ENCODE measurements at places on chromosomes 4 and X. TPM values are rescaled to one million over a fixed set of nuclear protein-coding genes. Genes with fewer than 3 reads are reported as not detected.

DNA sequence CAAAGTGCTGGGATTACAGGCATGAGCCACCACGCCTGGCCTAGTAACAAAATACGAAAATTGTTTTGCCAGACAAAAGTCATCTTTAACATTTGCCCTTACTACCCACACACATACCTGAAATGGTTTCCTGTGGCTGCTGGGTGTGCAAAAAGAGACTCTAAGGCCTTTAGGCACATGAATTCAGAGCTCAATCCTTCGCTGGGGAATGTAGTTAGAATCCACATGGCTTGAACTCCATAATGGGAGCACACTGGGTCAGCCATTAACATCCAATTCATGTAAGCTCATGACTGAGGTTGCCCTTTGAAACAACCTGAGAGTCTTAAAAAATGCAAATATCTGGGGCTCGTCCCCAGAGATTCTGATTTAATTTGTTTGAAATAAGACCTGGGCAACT is 87.8 kb downstream of the HPGD start:
- DNase-seq, result no peak
- no peak overlapping the region for H3K4me3 ChIP-seq
- peaks cover 27% of the 10 kb centered on the region for H3K4me1 ChIP-seq

GLRA2 gene
- total RNA-seq, result not detected

DNA sequence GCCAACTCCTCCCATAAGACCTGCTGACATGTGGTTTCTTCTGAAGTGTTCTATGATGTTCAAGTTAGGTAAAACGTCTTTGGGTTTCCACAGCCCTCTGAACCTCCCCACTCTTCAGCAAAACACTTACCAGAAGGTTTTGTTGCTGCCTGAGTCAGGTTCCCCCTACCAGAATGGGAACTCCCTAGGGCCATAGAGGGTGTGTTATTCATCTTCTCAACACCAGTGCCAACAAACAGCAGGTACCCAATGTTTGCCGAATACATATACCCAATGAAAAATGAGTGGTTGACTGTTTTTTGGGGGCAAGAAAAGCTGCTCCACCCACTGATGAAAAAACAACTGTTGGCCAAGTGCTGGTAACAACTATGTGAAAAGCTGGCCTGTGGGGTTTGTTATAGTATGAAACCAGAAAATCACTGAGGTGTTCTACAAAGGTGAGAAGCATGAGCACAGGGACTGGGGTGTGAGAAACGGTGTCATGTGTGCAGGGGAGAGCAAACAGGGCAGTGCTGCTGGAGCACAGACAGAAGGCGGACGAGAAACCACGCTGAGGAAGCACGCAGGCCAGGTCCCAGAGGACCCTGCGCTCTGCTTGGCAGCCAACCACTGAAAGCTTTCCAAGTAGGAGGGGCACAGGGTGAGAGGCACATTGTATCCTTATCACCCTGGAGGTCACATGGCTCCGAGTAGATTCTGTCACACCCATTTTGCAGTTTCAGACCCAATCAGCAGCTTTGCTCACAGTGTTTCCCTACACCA is 28.8 kb downstream of the ATP8A1 start:
- H3K4me1 ChIP-seq, result no peaks in the 10 kb centered on the region
- no peaks in the 10 kb centered on the region for H3K36me3 ChIP-seq
- H3K27me3 ChIP-seq, result peaks cover 10% of the 10 kb centered on the region
- H3K27ac ChIP-seq, result no peak overlapping the region
- no peak for DNase-seq

IRF2 gene
- total RNA-seq, result 13.2 TPM

DNA sequence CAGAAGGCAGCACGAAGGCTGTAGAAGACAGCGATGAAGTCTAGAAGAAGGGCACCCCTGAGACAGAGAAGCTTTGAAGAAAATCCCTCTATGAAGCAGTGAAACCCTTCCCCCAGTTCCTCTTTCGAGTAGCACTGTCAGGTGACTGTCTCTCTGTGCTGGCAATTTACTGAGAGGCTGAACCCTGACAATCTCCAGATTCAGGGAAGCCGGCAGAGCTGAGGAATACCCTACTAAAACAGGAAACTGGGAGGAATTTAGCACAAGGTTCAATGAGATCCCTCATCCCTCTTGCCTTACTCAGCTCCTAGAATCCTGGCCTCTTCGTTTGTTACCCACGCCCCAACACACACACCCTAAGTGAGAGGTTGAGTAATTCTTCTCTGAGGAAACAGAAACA is 239.7 kb upstream of the NOCT start:
- no peak overlapping the region for H3K27ac ChIP-seq
- H3K36me3 ChIP-seq, result no peaks in the 10 kb centered on the region
- no peaks in the 10 kb centered on the region for H3K27me3 ChIP-seq
- H3K4me1 ChIP-seq, result peaks cover 6% of the 10 kb centered on the region
- H3K4me3 ChIP-seq, result no peak overlapping the region

DNA sequence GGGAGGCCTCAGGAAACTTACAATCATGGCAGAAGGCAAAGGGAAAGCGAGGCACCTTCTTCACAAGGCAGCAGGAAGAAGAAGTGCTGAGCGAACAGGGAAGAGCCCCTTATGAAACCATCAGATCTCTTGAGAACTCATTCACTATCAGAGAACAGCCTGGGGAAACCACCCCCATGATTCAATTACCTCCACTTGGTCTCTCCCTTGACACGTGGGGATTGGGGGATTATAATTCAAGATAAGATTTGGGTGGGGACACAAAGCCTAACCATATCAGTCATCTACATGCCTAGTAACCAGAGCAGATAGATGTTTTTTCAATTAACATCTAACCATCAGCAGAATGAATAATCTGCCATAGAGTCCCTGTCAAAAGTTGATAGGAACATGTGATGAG is 30.4 kb downstream of the FAM13A start:
- no peaks in the 10 kb centered on the region for H3K27me3 ChIP-seq
- no peak overlapping the region for H3K27ac ChIP-seq
- peaks cover 4% of the 10 kb centered on the region for H3K4me1 ChIP-seq
- no peak overlapping the region for H3K4me3 ChIP-seq

DNA sequence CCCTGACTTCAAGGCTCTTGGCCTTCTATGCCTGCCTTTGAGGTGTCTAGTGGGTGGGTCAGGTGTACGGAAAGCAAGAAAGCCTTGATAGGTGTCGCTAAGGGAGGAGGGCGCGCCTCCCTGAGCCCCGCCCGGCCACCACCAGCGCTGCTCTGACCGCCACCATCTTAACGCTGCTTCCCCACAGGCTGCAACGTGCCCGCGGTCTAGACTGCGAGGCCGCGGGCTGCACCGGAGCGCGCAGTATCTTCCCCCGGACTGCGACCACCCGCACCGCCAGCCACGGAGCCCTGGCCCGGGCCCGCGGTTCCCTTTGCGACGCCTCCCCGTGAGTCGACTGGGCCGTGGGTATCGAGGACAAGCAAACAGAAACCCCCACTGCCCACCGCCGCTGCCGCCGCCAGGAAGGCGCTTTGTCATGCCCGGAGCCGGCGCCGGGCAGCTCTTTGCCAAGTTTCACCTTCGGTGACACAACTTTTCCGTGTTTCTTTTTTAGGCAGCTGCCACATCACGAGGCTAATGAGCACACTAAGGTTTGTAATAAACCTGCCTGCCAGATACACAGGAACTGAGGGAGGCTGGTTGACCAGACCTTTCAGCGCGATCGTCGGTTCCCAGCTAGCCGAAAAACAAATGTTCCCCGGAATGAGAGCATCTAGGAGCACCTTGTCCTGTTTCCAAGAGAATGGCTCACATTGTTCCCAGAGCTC is 335.8 kb upstream of the F9 start:
- H3K4me1 ChIP-seq, result no peaks in the 10 kb centered on the region
- peaks cover 22% of the 10 kb centered on the region for H3K27me3 ChIP-seq
- no peaks in the 10 kb centered on the region for H3K36me3 ChIP-seq
- no peak for DNase-seq
- H3K4me3 ChIP-seq, result peak overlapping the region; percentile 23
- H3K27ac ChIP-seq, result no peak overlapping the region

DNA sequence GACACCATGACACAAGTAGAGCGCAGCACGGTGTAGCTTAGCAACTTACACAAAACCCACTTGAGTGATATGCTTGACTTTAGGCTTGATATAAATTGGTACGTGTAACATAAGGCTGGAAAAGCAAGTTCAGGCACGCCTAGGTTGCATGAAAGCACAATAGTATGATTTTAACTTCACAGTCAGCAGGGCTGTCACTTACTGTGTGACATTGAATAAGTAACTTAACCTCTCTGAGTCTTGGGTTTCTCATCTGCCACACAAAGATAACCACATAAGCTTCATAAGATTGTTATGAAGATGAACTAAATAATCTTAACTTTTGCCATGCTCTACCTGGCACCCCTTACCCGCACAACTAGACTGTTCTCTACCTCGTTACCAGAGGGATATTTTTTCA is 9.5 kb downstream of the SRD5A3 start:
- no peak for DNase-seq
- H3K4me3 ChIP-seq, result no peak overlapping the region
- H3K27me3 ChIP-seq, result no peaks in the 10 kb centered on the region
- peaks cover 32% of the 10 kb centered on the region for H3K4me1 ChIP-seq
- peaks cover 12% of the 10 kb centered on the region for H3K36me3 ChIP-seq

CDX4 gene
- not detected for total RNA-seq

PRDM5 gene
- 10.6 TPM for total RNA-seq

- H3K36me3 ChIP-seq, result peaks cover 9% of the 10 kb centered on the region
- peaks cover 14% of the 10 kb centered on the region for H3K4me1 ChIP-seq
- no peak for DNase-seq
- no peak overlapping the region for H3K27ac ChIP-seq
- H3K4me3 ChIP-seq, result no peak overlapping the region
These were observed 192.4 kb upstream of the NEIL3 start for GRCh38 chr4:177117256-177117655.

- H3K36me3 ChIP-seq, result peaks cover 3% of the 10 kb centered on the region
These were observed 53.9 kb upstream of the EPGN start for GRCh38 chr4:74254386-74254785.

RAB39B gene
- total RNA-seq, result 3.1 TPM

DNA sequence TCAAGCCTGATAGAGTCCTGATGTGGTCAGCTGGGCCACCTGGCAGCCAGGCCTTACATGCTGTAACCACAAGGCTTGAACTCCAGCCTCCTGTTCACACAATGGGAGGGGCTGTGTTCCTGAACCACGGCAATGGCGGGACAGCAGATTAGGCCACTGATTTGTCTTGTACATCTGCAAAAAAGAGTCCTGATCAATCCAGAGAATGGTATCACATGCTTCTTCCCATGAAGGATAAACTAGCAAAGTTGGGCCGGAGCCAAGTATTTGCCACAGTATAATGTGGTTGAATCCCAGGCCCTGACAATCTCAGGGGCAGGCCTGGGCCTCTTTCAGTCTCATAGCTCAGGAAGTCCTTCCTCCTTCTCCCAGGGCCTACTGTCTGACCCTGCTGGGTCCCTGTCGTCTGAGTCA is 2182.5 kb upstream of the AGA start:
- H3K36me3 ChIP-seq, result no peaks in the 10 kb centered on the region
- H3K27ac ChIP-seq, result peak overlapping the region; percentile 91
- H3K4me1 ChIP-seq, result peaks cover 18% of the 10 kb centered on the region
- H3K4me3 ChIP-seq, result no peak overlapping the region

DNA sequence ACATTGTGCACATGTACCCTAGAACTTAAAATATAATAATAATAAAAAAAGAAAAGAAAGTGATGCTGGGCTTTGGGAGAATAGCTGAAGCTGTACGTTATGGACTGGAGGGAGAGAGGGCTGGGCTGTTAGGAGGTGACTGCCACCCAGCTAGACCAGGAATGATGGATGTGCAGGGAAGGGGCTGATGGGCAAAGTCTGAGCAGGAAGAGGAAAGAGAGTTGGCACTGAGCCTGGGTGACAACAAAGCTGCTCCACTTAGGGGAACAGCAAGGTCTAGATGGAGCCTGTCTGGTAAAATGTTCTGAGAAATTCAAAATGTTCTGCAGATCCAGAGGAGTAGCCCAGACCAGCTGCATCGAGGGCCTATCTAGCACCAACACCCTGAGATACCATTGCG is 32.3 kb downstream of the MED28 start:
- H3K36me3 ChIP-seq, result peaks cover 5% of the 10 kb centered on the region
- H3K4me1 ChIP-seq, result no peaks in the 10 kb centered on the region

DNA sequence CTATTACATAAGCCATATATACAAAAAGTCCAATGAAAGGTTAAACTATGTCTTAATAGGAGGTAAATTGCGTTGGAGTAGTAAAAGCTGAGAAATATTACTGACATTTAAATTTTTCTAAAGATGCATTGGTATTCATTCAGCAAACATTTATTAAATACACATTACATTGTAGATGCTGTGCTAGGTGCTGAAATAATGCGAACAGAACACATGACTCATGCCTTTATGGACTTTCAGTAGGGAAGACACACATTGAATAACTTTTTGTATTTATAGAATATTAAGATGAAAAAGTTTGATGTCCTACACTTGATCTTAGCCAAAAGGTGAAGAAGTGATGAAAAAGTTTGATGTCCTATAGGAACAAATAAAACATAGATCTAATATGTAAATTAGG is 871.1 kb upstream of the SLIT2 start:
- H3K27me3 ChIP-seq, result no peaks in the 10 kb centered on the region
- H3K4me1 ChIP-seq, result peaks cover 4% of the 10 kb centered on the region
- peak overlapping the region; percentile 6 for H3K27ac ChIP-seq

- no peak for DNase-seq
- no peak overlapping the region for H3K4me3 ChIP-seq
- peaks cover 15% of the 10 kb centered on the region for H3K4me1 ChIP-seq
- peak overlapping the region; percentile 42 for H3K27ac ChIP-seq
These were observed 74.5 kb upstream of the EOLA2 start for GRCh38 chrX:150012647-150013381.

P2RY4 gene
- total RNA-seq, result not detected

DNA sequence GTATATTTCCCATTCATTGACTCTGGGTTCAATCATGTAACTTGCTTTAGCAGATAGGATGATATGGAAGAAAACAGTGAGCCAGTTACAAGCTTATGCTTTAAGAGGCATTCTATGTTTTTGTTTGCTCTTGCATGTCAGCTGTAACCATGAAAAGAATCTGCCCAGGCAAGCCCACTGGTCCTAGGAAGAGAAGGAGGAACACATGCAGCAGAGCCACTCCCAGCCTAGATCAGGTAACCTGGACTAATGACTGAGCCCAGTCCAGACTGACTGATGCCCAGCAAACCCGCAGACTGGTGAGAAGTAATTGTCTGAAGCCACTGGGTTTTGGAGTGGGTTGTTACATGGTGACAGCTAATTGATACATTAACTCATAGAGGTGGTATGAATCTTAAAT is 167.9 kb downstream of the COL4A6 start:
- H3K27ac ChIP-seq, result peak overlapping the region; percentile 18
- H3K4me3 ChIP-seq, result no peak overlapping the region

DNA sequence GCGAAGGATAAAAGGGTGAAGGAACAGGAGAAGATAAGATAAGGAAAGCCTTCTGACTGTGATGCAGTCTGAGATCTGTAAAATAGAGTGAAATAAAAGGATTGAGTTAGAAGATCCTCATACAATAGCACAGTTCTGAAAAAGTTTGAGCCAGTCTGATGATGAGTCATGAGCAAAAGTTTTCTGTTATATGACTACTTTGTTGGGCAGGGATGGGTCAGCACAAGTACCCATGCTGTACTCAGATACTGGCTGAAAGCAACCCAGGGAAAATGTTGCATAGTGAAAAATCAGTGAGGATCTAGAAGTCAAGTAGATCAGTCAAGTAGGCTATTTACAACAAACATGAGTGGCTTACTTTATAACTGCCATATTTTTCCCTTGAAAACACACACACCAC is 253.5 kb downstream of the PCDH10 start:
- no peaks in the 10 kb centered on the region for H3K36me3 ChIP-seq
- no peaks in the 10 kb centered on the region for H3K4me1 ChIP-seq
- peaks cover 1% of the 10 kb centered on the region for H3K27me3 ChIP-seq

TNMD gene
- not detected for total RNA-seq
